ENCODE measurements at places on chromosomes 1 and 21. TPM values are rescaled to one million over a fixed set of nuclear protein-coding genes. Genes with fewer than 3 reads are reported as not detected.

Gene KCNA2
- total RNA-seq: 0.87 TPM

Gene ARHGAP30
- 15.6 TPM for total RNA-seq

Gene BRINP2
- 0.55 TPM for total RNA-seq

Gene CRYBG2
- total RNA-seq: 2.3 TPM

Gene SLC30A10
- not detected for total RNA-seq

Gene SMPDL3B
- 0.89 TPM for total RNA-seq

Gene ZFP69B
- total RNA-seq: not detected

Gene TTC34
- total RNA-seq: 0.37 TPM

Gene HSD3B2
- 1.4 TPM for total RNA-seq

Gene SPATA1
- total RNA-seq: not detected
